ENCODE measurements at places on chromosomes 1 and 21.

DNA sequence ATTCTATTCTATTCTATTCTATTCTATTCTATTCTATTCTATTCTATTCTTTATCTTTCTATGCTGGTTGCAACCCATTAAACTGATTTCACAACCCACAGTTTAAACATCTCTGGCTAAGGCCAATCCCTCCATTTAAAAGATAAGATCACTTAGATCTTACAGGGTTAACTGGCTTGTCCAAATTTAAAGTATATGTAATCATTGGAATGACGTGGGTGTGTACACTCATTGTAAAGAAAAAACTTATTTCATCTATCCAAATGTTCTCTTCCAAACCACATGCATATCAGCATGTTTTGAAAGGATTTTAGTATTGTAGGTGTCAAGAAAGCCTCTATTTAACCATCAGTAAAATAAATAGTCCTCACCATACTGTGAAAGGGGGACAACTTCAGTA lies 299.6 kb upstream of the RUNX1 start:
- no peak for DNase-seq

GRCh38 chr1:234875953-234876855 lies 252.4 kb downstream of the TOMM20 start:
- no peak for DNase-seq

DNA sequence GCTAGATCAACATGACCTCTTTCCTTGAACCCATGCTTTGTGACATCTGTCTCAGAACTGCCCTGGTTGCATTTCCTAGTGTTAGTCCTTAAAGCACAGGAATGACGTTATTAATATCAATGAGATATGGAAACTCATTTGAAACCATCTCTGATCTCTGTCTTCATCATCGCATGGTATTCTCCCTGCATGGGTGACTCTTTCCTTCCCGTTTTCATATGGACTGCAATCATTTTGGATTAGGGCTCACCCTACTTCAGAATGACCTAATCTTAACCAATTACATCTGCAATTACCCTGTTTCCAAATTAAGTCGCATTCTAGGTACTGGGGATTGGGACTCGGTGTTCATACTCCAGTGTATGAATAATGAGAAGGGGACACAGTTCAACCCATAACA lies 41.7 kb upstream of the DISC1 start:
- DNase-seq = no peak

DNA sequence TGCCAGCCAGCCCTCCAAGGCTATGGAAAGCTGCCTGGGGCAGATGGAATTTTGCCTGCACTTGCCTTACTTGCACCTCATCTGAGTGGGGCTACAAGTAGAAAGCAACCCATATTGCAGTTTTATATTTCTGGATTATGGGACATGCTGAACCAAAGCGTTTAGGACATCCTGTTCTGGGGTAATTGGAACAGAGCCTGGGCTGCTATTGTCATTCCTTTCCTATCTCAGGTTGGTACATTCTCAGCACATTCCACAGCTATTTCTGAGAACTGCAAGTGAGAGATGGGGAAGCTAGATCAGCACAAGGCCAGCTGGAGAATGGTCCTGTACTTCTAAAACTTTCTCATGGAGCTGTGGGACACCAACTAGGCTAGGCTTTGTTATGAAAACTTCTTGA lies 713.8 kb downstream of the KCNT2 start:
- DNase-seq = no peak

DNA sequence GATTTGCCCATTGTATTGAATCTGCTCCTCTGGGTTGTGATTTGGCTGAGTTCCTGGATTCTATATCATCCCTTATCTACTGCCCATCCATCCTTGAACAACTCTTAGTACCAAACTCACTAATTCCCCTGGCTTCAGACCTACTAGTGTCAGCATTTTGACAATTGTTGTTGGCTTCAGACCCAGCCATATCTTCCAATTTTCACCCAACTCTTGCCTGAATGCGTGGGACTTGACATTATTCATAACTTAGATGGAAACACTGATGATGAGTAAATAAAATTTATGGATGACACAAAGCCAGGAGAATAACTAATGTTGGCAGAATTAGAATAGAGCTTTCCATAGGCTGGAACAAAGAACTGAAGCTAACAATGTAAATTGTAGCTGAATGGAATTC lies 27.3 kb upstream of the EDEM3 start:
- DNase-seq = no peak

Measured in stimulated activated CD8-positive, alpha-beta memory T cell treated with anti-CD3 and anti-CD28 coated beads, Interleukin-4, amount 100 ng/mL, for 24 hours (primary cell).